Stimulated activated CD4-positive, alpha-beta T cell treated with anti-CD3 and anti-CD28 coated beads, Interleukin-2, amount 100 ng/mL, for 48 hours (primary cell): ENCODE measurements at places on chromosomes 3 and 15.
A peak's percentile ranks its signal among the peaks of the same experiment; 100 is the strongest.

- DNase-seq = no peak
Observed at GRCh38 chr3:52181543-52181942, 16.4 kb upstream of the ALAS1 start.

DNA sequence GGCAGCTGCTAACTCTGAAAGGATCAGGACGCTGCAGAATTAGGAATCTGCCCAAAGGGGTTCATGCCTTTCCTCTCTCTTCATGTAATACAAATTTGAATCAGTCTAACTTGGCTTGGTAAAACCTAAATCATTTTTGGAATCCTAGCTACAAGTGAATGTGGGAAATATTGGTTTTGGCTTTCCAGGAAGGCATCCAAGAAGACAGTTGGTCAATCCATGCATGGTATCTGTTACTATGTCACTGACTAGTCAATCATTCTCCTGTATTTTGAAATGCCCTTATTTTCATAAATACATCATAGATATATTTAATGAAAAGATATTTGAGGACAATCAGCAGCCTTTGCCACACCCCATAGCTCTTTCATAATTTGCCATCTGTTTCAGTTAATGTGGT, 7.5 kb upstream of the PLS1 start:
- no peak for DNase-seq

DNA sequence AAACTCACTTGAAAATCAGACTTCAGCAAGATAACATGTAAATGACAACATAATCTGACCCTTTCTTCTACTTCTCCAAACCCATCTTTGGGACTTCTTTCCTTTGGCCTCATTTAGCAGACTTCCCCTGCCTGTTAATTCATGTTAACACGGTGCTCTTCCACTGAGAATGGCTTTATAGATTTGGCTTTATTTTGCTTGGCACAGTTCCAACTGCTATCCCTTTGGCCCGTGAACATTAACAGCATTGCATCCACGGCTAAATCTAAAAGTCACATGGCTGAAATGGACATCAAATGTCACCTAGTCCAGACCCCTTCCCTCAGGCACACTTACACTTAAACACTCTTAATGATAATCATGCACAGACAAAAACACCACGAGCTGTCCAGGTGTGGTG, 3.8 kb downstream of the ZMAT3 start:
- DNase-seq = no peak

GRCh38 chr3:116067326-116067725, 378.0 kb downstream of the LSAMP start:
- DNase-seq = no peak

DNA sequence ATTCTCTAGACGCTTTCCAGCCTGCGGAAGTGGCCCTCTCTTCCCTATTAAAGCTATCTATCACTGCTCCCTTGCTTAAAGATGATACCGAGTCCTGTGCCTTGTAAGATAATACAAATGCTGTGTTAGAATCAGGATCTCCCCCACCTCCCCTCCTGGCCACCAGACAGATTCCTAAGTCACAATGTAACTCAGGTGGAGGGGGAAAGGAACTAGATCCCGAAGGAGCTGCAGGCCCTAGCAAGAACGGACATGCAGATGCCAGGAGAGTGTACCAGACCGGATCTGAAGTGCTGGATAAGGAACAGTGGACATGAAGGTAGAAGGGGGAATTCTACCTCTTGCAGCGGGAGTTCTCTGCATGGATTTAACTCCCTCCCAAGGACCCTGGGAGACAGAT, 230.7 kb upstream of the LYSMD4 start:
- no peak for DNase-seq

DNA sequence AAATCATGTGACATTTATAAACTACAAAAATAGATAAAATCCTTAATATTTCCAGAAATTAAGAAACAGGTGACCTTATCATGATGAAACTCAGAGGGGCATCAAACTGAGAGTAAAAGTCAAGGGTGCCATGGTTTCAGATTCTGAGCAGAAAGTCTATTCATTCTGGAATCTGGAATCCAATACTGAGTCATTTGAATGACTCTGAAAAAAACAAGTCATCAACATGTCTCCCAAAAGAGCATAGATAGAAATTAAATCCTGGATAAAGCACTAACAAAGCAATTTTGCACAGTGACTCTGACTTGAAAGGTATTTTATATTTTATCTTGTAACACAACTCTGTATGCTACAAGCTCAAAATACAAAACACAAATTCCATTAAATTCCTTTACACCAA, 23.4 kb downstream of the STAC start:
- no peak for DNase-seq

- no peak for DNase-seq
Observed at GRCh38 chr15:76034111-76034510, 21.9 kb upstream of the NRG4 start.

DNA sequence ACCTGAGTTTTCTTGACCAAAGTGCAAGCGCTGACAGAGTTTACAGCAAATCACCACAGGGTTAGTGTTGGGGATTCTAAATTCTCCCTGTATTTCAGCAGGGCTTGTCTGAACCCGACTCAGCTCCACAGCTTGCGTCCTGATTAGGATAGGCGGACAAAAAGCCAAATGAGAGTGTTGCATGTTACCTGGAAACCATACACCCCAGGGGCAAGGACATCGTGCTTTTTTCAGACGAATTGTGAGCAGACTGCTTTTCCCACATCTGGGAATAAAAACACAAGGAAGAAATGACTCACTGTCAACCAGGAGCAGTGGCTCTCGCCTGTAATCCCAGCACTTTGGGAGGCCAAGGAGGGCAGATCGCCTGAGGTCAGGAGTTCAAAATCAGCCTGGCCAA, 3.0 kb downstream of the DZIP1L start:
- DNase-seq = no peak

GRCh38 chr15:63019511-63020109, 22.9 kb upstream of the TPM1 start:
- no peak for DNase-seq

- DNase-seq = no peak
Observed at GRCh38 chr15:98401029-98401428, 247.3 kb upstream of the IGF1R start.

- DNase-seq = peak; percentile 32
Observed at GRCh38 chr15:69031013-69032001, 16.8 kb downstream of the NOX5 start.

DNA sequence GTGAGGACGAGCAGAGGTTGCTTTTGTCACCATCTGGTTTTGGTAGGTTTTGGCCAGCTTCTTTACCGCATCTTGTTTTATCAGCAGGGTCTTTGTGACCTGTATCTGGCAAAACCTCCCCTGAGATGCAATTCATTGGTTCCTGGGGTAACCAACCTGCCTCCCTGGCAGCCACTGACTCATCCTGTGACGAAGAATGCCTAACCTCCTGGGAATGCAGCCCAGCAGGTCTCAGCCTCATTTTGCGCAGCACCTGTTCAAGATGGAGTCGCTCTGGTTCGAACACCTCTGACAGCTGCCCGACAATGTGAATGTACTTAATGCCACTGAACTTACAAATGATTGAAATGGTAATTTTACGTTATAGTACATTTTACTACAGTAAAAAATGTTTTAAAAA, 6.8 kb upstream of the ADAMTS17 start:
- no peak for DNase-seq

DNA sequence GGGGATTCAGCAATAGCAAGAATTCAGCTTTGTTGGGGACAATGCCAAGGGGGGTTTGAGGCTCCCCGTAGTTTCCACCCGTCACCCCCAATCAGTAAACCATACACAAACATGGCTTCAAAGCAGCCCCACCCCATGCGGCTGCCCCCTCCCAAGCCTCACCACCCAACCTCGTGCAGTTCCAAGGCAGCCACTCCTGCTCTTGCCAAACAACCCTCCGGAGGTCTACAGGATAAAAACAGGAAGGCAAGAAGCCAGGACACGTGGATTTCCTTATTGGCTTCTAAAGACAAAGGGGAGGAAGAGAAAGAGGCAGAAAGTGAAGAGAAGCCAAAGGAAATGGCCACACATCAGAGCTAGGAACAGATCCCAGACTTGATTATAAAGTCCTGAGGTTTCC, 121.1 kb downstream of the SHQ1 start:
- DNase-seq = no peak

GRCh38 chr3:114108137-114108536, 51.6 kb downstream of the QTRT2 start:
- DNase-seq = no peak

DNA sequence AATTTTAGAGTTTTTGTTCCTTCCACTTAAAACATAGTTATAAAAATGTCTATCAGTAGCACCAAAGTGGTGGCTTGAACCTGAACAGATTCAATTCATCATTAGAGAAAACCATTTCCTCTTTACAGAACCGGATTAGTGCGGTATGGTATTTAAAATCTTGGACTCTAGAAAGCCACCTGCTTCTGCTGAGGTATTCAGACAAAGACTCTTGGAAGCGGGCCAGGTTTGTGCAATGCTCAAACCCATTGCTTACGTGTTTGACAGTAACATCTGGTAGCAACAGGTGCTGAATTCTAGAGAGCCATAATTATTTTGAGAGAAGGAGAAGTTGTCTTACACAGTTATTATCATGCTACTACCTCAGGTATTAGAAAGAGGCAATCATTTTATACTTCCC, 290.5 kb downstream of the NAALADL2 start:
- no peak for DNase-seq

- DNase-seq = no peak
Observed at GRCh38 chr15:52422001-52422400, 106.7 kb downstream of the MYO5A start.

DNA sequence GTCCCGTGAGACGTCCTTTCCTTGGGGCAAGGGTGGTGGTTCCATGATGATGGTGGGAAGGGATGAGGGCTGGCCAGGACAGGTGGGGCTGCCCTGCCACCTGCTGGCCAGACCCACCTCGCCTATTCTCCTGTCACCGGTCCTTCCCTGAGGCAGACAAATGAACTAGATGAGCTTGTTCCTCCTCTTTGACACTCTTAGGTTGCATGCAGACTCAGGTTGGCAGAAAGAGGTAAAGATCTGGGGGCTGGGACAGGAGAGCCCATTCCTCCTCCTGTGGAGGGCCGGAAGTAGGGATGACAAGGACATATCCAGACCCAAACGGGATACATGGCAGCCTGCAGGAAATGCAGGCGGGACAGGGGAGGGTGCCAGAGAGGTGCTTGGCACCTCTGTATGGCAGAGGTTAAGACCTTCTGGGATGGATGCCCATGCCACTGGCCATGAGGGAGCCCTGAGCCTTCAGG, 38.6 kb downstream of the ACSBG1 start:
- DNase-seq = peak; percentile 31

DNA sequence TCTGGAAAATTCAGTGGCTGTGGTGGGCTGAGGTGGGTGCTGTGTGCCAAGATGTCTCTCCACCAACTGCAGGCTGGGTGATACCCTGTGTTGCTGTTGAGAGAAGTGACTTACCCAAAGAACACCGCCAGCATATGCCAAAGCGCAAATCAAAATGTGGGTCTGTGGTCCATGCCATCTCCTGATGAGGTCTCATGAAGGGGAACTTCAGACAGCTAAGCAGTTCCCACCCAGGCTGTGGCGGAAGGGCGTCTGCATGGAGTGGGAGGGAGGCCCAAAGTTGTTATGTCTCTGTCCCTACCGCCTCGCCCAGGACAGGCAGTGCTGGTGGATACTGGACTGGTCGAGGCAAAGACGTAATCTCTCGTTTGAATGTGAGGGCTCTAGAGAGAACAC, 70.9 kb upstream of the PLXNA1 start:
- DNase-seq = no peak
